HL-60 (cell line): ENCODE measurements at places on chromosomes 2 and 18.

DNA sequence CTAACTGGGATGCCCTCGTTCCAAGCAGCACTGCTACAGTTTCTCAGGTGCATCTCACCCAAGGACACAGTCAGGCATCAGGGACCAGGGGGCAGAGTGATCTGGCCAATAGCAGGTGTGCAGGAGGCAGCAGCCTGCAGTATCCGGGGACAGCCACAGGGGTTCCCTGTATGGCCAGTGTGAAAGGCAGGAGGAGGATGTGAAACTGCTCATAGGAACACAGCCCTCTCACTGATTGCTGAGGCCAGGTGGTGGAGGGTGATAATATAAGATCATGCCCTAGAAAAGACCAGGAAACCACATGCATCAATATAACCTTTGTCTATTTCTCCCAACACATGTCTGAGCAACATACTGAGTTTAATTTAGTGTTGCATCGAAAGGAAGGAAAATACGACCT is 112.7 kb upstream of the TACR1 start:
- DNase-seq, result no peak

- DNase-seq, result no peak
Observed at GRCh38 chr18:53944721-53945120, 279.7 kb downstream of the MBD2 start.

DNA sequence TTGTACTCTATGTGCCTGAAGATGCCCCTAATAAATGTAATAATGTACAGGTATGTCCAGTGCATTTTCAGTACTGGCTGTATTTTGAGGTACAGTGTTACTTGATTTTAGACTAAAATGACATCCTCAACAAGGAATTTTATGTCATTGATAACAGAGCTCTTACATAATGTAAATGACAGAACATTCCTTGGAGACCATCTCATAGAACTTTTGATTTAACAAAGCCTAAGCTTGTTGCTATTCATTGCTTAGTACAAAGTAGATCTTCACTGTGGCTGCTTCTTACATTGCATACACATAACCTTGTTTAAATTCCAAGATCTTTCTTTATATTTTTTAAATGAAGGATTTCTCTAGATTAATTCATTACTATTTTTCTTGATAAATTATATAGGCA is 24.1 kb downstream of the DYNC1I2 start:
- DNase-seq, result no peak

- no peak for DNase-seq
Observed at GRCh38 chr2:120346026-120346666, at the start of gene INHBB. Gene INHBB, plus strand, starts transcription at chr2:120346136. Its CDS starts 53 bp downstream, at chr2:120346189.

GRCh38 chr2:165558832-165559231 is 89.3 kb downstream of the CSRNP3 start:
- DNase-seq, result no peak

- no peak for DNase-seq
Observed at GRCh38 chr2:227613272-227613660, 1.4 kb downstream of the SCYGR3 start.

DNA sequence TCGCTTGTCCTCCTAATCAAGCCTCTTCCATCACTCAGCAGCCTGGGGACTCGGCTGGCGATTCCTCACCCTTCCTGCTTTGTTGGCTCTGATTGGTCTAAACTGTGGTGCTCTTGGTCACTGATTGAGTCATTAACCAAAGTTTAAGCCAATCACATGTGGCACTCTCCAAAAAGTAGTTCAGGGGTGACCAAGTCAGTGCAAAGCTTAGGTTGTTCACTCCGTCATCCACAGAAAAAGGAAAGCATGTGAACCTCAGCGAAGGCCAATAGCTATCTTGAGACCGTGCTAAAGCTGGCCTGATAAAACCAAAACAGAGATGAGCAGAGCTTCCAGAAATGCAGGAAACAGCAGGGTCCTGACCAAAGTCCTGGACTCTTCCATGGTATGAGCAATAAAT is 4.9 kb downstream of the ALPK2 start:
- no peak for DNase-seq

DNA sequence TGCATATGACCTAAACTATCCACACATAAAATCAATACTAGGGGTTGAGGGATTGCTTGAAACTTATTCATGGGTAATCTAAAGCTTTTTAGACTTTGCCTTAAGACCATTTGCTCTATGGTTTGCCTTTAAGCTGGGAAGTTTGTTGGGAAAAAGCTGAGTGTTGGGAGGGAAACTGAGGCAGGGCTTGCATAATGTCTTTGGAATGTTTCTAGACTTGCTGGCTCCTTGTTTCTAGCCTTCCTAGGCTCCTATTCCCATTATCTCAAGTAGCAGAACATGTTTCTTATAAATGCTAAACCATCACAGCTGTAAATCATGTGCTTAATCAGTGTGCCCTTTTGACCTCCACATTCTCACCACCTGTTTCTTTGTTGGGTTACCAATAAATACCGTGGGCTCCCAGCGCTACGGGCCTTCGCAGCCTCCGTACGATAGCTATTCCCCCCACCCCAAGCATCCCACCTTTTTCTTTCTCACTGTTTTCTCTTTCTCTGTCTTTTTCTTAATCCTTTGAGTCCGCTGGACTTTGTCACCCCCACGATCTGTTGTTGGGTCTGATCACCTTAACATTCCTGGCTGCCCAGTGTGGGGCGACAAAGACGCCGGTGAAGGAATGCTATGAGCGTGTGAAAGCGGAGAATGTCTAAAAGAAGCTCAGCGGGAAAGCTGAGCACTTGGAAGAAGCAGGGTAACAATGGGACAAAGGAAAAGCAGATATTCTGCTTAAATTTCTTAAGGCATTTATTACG is 49.4 kb upstream of the CWC22 start:
- no peak for DNase-seq

- DNase-seq, result no peak
Observed at GRCh38 chr2:758073-758820, 81.0 kb upstream of the TMEM18 start.

DNA sequence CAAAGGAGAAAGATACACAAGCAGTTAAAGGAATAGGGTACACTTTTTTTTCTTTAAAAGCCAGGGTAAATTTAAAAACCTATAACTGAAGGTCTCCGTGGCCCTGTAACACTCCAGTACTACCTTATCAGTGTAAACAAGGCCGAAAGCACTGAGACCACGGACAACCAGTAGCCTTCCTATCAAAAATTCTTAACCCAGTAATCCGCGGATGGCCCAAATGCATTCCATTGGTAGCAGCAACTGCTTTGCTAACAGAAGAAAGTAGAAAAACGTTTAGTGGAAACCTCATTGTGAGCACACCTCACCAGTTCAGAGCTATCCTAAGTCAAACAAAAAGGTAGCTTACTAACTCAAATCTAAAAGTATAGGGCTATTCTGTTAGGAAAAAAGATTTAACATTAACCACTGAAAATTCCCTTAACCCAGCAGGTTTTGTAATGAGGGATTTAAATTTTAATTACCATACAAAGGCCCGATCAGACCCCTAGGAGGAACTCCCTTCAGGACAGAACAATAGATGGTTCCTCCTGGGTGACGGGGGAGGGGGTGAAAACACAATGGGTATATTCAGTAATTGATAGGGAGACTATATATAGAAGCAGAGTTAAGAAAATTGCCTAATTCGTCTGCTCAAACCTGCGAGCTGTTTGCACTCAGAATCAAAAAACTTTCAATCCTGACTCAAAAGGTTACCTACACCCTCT is 50.8 kb upstream of the CWC22 start:
- no peak for DNase-seq

DNA sequence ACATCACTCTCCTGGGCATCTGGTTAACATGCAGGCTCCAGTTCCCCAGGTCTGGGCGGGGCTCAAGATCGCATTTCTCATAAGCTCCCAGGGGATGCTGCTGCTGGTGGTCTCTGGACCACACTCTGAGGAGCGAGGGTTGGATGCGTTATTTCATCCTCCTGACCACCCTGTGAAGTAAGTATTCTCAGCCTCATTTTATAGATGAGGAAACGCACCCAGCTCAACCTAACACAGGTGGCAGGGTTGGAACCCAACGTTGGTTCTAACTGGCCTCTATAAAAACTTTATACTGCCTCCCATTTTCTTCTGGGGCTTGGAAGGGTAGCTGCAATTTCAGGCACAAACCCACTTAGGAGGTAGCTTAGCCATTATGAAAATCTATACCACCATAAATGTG is 120.5 kb downstream of the FAM210A start:
- no peak for DNase-seq

DNA sequence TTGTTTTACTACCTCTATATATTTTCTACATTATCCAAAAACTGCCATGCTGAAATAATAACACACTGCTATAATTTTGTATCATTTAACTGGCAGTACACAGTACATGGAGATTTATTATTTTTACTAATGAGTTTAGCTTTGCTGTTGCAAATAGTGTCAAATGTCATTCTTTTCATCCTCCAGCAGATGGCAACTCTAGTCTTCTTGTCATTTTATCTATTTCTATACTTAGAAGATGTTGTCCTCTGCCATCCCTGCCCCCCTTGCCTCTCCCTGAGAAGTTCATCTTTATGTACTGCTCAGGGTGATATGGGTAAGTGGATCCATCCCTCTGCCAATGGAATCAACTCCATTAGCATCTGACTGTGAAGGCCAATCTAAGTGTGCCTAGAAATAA is 21.7 kb upstream of the LRRTM1 start:
- DNase-seq, result no peak

GRCh38 chr2:72926368-72926767 is 9.0 kb downstream of the EMX1 start:
- DNase-seq, result no peak

- DNase-seq, result no peak
Observed at GRCh38 chr2:43370146-43370545, 143.7 kb upstream of the ZFP36L2 start.
